ENCODE measurements at places on chromosomes 5 and 9.

GRCh38 chr9:17005056-17005823, 129.6 kb upstream of the CNTLN start:
- no peak for DNase-seq

- DNase-seq = no peak
These were observed 6.8 kb upstream of the PRUNE2 start for GRCh38 chr9:76912636-76913275.

- DNase-seq = no peak
These were observed 1.5 kb downstream of the ZBTB43 start for GRCh38 chr9:126806336-126806735.

- DNase-seq = no peak
These were observed 11.9 kb downstream of the MSX2 start for GRCh38 chr5:174736331-174736721.

GRCh38 chr9:133844398-133844784, 106.2 kb upstream of the SARDH start:
- DNase-seq = no peak

- DNase-seq = no peak
These were observed 511.0 kb downstream of the SLCO4C1 start for GRCh38 chr5:101785090-101785489.

GRCh38 chr9:133144142-133144903, 19.4 kb downstream of the GBGT1 start:
- peak; percentile 95 for DNase-seq

DNA sequence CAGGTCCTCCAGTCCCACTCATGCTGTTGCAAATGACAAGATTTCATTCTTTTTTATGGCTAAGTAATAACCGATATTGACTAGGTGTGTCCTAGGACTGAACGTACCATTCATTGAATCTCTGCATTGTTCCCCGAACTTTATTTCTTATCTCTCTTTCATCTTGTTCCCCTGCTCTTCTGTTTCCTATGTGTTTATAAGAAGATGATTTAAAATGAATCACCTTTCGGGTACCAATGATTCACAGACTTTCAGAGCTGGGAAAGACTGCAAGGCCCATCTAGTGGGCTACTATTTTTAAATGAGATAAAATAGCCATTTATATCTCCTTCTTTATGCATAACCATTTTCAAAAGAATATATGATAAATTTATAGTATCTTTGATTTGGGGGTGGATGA, 133.0 kb downstream of the CDH18 start:
- DNase-seq = no peak

- DNase-seq = peak; percentile 11
These were observed 4.2 kb upstream of the EEIG1 start for GRCh38 chr9:127985011-127985410.

GRCh38 chr5:116771466-116772151, 197.0 kb upstream of the SEMA6A start:
- DNase-seq = no peak

- DNase-seq = no peak
These were observed 980 bp downstream of the COL5A1 start for GRCh38 chr9:134642385-134643181.

- DNase-seq = no peak
These were observed 54.6 kb downstream of the MARCHF3 start for GRCh38 chr5:126975796-126976195.

GRCh38 chr5:125451622-125452021, 705.2 kb upstream of the ZNF608 start:
- DNase-seq = no peak

DNA sequence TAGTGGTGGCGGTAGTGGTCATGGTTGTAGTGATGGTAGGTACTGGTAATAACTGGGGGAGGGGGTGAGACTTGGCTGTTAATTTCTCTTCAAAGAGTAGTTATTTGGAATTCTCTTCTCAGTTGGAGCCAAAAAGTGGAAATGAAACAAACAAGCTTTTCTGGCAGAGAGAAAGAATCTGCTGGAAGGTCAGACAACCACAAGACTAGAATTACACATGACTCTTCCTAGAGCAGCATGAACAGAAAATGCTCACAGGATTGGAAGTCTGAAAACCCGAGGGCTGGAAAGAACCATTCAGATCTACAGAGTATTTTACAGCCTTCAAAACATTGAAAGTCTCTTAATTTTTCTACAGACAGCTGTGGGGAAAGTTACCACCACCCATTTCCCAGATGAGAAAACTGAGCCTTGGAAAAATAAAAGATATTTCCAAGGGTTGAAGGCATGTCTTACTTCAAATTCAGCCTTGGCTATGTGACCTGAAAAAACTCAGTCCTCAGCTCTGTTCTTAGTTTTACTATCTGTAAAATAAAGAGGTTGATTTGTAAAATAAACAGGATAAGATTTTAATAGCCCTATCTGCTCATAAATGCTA, 42.9 kb upstream of the TRIM32 start:
- DNase-seq = no peak

- DNase-seq = no peak
These were observed 314.0 kb downstream of the NDUFS4 start for GRCh38 chr5:53874409-53874808.

GRCh38 chr5:137589185-137589584, 90.1 kb upstream of the SPOCK1 start:
- no peak for DNase-seq

- no peak for DNase-seq
These were observed 583.1 kb downstream of the CCDC171 start for GRCh38 chr9:16135968-16136367.

- peak; percentile 25 for DNase-seq
These were observed 1.3 kb downstream of the NR4A3 start for GRCh38 chr9:99822806-99823591.

GRCh38 chr5:134115806-134116175, 1.3 kb downstream of the TCF7 start:
- no peak for DNase-seq

- no peak for DNase-seq
These were observed 228.1 kb downstream of the FSTL4 start for GRCh38 chr5:133384120-133384855.

DNA sequence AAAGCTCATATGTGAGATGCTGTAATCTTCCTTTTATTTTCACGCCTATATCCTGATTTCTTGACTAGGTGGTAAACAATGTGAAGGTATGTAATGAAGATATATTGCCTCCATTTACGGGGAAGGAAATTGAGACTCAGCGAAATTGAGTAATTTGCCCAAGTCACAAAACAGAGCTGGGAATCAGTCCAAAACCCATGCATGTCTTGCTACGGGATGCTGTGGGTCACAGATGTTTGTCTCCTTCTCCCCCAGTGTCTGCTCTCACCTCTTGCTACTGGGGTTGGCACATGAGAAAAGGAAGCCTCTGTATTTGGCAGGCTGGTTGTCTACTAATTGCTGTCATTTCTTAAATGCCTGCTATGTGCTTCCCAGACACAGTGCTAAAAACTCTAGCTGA, 53.7 kb upstream of the TEX48 start:
- DNase-seq = no peak

DNA sequence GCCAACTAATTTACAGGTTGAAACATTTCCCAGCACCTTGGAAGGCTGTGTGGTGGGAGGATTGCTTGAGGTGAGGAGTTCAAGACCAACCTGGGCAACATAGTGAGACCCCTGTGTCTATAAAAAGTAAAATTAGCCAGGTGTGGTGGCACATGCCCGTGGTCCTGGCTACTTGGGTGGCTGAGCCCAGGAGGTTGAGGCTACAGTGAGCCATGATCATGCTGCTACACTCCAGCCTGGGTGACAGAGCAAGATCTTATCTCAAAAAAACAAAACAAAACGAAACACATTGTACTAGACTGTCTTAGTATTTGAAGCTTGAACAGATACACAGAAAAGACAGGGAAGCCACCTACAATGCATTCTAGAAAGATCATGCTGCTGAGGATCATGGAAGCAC, 2.8 kb upstream of the HSDL2 start:
- DNase-seq = no peak

DNA sequence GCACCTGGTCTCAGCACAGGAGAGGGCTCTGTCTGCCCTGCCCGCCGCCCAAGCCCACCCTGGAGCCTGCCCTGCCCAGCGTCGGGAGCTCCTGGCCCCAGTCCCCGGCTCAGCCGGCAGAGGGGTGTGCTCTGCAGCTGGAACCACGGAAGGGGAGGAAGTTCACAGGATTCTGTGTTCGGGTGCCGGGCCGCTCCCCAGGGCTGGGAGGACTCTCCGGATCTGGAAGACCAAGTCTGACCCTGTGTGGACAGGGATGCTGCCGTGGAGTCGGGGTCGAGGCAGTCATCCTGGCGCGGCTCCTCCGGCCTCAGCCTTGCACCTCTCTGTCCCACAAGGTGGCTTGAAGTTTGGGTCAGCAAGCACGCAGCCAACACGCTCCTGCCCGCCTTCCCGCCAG, 78.6 kb downstream of the KCNT1 start:
- DNase-seq = no peak

GRCh38 chr5:78887384-78888118, 97.6 kb downstream of the ARSB start:
- peak; percentile 18 for DNase-seq

- no peak for DNase-seq
These were observed 229.6 kb upstream of the DAP start for GRCh38 chr5:10990634-10991033.

DNA sequence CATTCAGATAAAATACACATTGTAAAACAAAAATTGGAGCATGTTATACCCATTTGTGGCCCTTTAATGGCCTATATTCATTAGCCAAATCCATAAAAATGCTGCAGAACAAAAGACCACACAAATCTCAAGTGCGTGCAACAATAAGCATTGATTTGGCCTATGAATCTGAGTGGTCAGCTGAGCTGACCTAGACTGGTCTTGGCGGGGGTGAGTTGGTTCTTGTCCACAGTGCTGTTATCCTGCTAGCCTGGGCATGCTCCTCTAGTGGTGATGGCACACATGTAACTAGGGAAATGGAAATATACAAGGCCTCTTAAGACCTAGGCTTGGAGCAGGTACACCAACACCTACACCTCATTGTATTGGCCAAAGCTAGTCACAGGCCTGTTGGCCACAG, 122.2 kb upstream of the TBCA start:
- no peak for DNase-seq

DNA sequence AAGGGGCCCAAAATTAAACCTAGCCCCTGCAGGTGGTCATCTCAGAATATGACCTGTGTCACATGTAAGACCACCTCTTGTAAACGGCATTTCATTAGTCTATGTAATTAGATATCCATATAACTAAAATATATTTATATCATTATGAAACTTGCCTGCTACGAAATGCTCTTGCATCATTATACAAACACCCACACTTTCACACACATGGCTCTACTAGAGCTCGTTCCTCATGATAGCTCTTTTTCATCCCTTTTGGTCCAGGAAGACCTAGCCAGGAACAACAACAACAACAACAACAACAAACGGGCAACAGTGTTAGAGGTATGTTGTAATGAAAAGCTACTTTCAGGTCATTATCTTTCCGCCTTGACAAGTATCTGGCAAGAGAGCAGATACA, 58.6 kb downstream of the LHFPL2 start:
- no peak for DNase-seq

GRCh38 chr9:83355024-83355444, 183.2 kb downstream of the FRMD3 start:
- DNase-seq = no peak

GRCh38 chr9:69532396-69532795, 139.8 kb downstream of the APBA1 start:
- DNase-seq = no peak

DNA sequence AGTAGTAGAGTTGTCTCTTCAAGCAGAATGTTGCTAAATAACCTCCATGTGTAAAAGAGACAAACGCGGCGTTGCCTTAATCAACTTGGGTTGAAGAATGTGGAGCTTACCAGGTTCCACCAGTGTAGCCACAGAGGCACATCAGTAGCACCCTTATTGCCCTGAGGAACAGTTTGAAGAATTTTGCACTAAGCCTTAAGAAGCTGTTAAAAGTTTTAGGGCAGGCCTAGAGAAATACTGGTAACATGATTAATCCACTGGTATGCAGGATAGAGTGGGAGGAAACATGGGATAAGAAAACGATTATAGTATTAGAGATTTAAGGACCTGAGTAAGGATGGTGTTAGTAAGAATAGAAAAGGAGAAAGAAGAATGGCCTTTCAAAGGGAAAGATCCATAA, 100.6 kb downstream of the ZCCHC7 start:
- no peak for DNase-seq

DNA sequence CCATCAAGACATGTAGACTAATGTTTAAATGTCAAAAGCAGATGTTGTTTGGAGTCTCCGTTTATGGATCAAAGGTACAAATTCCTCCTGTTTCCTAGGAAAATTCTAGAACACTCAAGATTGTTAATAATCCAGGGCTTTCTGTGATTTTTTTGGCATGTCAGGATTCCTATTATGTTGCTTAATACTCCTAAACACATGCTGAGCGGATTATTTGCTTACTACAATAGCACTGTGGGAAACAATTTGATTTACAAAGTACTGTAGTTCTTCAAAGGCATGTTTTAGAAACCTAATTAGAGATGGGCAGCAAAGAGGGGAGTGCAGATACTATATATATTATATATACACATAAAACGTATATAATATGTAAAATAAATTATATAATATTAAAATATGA, 19.0 kb upstream of the SCAMP1 start:
- DNase-seq = no peak

GRCh38 chr5:82673057-82673809, 395.1 kb upstream of the RPS23 start:
- no peak for DNase-seq

GRCh38 chr5:133113331-133114061, 61.7 kb downstream of the HSPA4 start:
- DNase-seq = no peak

DNA sequence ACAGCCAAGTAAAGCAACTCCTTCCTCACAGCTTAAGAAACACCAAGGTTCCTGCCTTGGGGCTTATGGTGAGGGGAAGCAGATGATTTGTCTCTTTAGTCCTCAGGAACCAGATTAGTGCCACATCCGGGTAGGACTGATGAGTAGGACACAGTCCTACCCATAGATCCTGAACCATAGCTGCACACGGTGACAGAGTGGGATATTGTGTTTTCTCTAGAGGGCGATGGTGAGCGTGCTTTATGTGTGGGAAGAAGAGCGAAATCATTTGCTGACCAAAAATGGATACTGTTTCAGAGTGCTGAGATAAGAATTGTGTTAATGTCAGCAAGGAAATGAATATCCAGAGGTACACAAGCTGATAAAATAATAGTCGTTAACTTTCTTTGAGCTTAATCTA, 209.0 kb upstream of the FBXL7 start:
- no peak for DNase-seq

- peak; percentile 12 for DNase-seq
These were observed 143.0 kb downstream of the SMARCA2 start for GRCh38 chr9:2158111-2158610.

GRCh38 chr5:110630350-110630749, 96.1 kb downstream of the TMEM232 start:
- DNase-seq = no peak
